Activated CD8-positive, alpha-beta memory T cell treated with anti-CD3 and anti-CD28 coated beads for 4 hours (primary cell): ENCODE measurements at places on chromosomes 13 and 19.

DNA sequence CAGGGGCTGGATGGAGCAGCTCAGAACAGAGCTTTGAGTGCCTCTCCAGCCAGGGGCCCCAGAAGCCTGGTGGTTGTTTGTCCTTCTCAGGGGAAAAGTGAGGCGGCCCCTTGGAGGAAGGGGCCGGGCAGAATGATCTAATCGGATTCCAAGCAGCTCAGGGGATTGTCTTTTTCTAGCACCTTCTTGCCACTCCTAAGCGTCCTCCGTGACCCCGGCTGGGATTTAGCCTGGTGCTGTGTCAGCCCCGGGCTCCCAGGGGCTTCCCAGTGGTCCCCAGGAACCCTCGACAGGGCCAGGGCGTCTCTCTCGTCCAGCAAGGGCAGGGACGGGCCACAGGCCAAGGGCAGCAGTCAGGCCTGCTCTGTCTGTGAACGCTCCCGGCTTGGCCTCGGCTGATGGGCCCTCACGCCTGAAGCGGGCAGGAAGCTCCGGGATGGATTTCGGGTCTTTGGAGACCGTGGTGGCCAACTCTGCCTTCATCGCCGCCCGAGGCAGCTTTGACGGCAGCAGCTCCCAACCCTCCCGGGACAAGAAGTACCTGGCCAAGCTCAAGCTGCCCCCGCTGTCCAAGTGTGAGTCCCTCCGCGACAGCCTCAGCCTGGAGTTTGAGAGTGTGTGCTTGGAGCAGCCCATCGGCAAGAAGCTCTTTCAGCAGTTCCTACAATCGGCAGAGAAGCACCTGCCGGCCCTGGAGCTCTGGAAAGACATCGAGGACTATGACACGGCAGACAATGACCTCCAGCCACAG lies at the start of gene GRK1:
Gene GRK1, plus strand, starts transcription at position 269 of the 751 bp plus-strand sequence. Its CDS starts 168 bp downstream, at position 437.
- no peak for DNase-seq

GRCh38 chr19:35644987-35645679 lies 3.0 kb upstream of the COX6B1 start:
- peak; percentile 56 for DNase-seq

GRCh38 chr13:94009701-94010100 lies 469.8 kb downstream of the DCT start:
- DNase-seq, result no peak

GRCh38 chr13:40668335-40668734 lies 1.9 kb upstream of the FOXO1 start:
- DNase-seq, result peak; percentile 18

- DNase-seq, result no peak
These were observed 1.6 kb downstream of the SPINT2 start for GRCh38 chr19:38265921-38266429.

DNA sequence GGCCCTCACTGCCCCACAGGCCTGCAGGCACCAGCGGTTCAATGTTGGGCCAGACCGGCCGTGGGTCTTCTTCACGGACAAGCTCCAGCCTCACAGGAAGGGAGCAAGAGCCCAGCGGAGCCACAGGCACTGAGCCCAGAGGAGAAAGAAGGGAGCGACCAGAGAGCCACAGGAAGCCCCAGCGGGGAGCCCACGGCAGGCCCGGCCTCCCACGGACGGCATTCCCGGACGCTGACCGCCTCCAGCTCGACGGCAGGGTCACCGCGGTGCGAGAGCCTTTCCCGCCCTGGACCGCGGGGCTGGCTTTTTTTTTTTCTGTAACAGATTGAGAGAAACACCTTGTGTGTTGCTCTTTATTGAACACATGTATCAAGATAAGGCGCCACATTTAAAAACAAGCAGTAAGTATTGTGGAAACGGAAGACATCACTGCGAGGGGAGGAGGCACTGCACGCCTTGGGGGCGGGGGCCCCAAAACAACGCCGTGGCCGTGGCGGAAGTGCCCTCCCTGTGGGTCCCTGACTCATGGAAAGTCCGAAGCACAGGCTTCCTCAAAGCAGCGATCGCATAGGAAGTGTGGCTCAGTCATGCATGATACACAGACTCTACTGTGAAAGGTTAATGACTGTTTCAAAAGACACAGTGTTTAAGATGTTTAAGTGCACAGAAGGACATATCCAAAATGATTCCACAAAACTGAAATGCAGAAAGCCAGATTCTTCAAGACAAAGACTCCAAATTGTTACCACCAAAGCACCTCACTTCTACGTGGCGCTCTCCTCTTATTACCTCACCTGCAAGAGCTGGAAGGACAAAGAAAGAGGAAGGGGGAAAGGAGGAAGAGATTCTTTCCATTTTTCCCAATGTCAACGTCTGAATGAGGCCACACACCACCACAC lies 3.5 kb downstream of the RASA3 start:
- peak; percentile 89 for DNase-seq

- DNase-seq, result no peak
These were observed at the start of gene FFAR1 for GRCh38 chr19:35347171-35347929. TSS of gene FFAR1 (plus strand) at chr19:35347902. CDS start at chr19:35351552, 3,650 bp downstream.
